ENCODE measurements at places on chromosomes 13 and 19. TPM values are rescaled to one million over a fixed set of nuclear protein-coding genes. Genes with fewer than 3 reads are reported as not detected.
A peak's percentile ranks its signal among the peaks of the same experiment; 100 is the strongest.

The ZNF83 gene
- total RNA-seq = 57.8 TPM

The DZIP1 gene
- total RNA-seq = 0.15 TPM

The MCEMP1 gene
- not detected for total RNA-seq

The ADM5 gene
- total RNA-seq = 4.9 TPM

- peaks cover 34% of the 10 kb centered on the region for H3K4me1 ChIP-seq
- H3K27me3 ChIP-seq = no peaks in the 10 kb centered on the region
- H3K27ac ChIP-seq = peak overlapping the region; percentile 97
- DNase-seq = peak; percentile 55
- H3K4me3 ChIP-seq = peak overlapping the region; percentile 95
These were observed 536 bp downstream of the FAM32A start for GRCh38 chr19:16185768-16186123.

The KLK6 gene
- total RNA-seq = not detected

DNA sequence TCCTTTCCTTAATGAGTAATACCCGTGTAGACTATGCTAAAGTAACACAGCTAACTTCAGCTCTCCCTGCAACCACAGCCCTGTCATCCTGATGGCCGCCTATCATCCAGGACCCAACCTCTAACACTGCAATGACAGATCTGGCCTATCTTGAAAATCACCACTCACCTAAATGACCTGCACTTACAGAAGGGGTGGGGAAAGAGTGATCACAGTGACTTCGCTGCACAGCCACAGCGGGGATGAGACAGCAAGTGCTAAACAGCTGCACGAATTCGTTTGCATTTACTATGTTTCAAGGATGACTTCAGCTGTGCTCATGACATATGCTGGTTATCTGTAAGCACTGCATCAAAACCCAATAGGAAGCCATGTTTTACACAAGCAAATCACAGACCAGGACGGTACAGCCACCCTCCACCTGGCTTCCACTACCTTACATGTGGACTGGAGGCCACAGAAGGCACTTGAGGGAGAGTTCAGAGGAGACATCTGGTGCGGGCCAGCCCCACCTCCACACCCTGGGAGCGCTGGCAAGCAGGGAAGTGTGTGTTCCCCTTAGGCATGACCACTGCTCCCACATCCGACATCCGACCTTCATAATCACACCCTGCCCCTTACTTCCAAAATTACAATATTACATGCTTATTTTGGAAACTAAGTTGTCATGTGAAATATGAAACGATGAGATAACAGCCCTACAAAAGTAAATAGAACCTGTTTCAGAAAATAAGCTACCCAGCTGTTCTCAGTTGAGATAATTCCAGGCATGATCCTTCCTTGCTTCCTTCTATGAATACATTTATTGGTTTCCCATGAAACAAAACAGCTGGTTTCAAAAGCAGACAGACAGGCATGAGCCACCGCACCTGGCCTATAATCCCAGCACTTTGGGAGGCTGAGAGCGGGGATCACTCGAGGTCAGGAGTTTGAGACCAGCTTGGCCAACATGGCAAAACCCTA lies 95.7 kb downstream of the STK24 start:
- H3K4me1 ChIP-seq = peaks cover 87% of the 10 kb centered on the region
- H3K4me3 ChIP-seq = no peak overlapping the region
- H3K27me3 ChIP-seq = no peaks in the 10 kb centered on the region
- DNase-seq = no peak

The FCGBP gene
- total RNA-seq = 7.1 TPM

DNA sequence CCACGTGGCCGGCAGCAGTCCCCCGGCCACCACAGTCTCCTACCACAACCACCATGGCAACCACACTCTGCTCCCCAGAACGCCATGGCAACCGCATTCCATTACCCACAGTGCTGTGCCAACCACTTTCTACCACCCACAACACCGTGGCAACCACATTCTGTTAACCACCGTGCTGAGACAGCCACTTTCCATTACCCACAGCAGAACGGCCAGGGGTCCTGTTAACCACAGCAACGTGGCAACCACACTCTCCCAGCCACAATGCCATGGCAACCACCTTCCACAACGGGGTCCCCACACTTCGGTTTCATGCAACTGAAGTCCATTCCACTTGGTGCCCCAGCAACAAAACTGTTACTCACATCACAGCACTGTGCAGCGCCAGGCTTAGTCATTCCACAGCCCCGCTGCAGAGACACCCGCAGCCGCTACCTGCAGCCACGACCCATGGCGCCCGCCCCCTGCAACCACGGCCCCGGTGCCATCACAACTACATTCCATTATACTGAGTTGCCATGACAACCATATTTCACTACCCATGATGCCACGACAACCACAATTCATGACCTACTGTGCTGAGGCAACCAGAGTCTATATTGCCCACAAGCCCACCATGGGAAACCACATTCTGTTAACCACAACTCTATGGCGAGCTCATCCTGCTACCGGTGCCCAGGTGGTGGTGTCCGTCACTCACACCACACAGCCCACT lies 10.0 kb downstream of the DPF1 start:
- peak overlapping the region; percentile 76 for H3K27ac ChIP-seq
- H3K4me1 ChIP-seq = peaks cover 23% of the 10 kb centered on the region
- peaks cover 46% of the 10 kb centered on the region for H3K27me3 ChIP-seq

The FAM83E gene
- 2.5 TPM for total RNA-seq

The F7 gene
- not detected for total RNA-seq

The LGALS4 gene
- 2.1 TPM for total RNA-seq

DNA sequence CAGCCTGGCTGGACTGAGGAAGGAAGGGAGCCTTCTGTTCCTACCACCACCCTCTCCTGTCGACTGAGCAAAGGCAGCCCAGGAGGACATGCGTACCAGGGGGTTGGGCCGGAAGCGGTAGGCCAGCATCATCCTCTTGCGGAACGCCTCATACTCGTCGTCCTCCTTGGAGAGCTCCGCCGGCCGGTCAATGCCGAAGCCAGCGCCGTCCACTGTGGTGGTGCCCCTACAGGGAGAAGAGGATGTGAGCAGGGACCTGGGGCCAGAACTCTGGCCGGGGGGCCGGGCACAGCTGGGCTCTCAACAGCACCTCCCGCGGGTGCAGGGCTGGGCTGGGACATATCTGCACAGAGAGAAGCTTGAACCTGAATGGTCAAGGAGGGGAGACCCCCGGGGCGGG lies 3.8 kb upstream of the TM6SF2 start:
- peaks cover 10% of the 10 kb centered on the region for H3K36me3 ChIP-seq
- H3K4me1 ChIP-seq = peaks cover 3% of the 10 kb centered on the region
- H3K4me3 ChIP-seq = no peak overlapping the region

DNA sequence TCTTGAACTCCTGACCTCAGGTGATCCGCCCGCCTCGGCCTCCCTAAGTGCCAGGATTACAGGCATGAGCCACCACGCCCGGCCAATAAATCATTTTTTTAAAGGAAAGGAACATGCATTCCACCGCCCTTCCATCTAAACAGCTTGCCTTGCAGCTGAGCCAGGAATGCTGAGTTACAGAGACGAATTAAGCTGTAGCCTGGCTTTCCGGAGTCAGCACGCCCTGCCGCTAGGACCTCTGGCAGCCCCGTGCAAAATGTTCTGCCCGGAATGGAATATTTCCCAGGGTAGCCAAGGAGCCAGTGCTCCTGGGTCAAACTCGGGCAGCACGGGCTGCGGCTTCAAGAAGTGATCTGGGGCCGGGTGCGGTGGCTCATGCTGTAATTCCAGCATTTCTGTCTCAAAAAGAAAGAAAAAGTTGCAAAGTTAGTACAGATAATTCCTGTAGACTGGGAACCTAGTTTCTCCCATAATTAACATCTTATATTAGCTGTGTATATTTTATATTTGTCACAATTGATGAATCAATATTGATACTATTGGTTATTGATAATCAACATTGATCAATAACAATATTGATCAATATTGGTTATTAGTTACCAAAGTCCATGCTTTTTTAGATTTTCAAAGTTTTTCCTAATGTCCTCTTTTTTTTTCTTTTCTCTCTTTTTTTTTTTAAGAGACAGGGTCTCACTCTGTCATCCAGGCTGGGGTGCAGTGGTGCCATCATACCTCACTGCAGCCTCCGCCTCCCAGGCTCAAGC lies 19.2 kb downstream of the ATCAY start:
- no peak overlapping the region for H3K4me3 ChIP-seq
- no peak for DNase-seq
- no peaks in the 10 kb centered on the region for H3K36me3 ChIP-seq
- H3K27me3 ChIP-seq = peaks cover 2% of the 10 kb centered on the region
- no peak overlapping the region for H3K27ac ChIP-seq

DNA sequence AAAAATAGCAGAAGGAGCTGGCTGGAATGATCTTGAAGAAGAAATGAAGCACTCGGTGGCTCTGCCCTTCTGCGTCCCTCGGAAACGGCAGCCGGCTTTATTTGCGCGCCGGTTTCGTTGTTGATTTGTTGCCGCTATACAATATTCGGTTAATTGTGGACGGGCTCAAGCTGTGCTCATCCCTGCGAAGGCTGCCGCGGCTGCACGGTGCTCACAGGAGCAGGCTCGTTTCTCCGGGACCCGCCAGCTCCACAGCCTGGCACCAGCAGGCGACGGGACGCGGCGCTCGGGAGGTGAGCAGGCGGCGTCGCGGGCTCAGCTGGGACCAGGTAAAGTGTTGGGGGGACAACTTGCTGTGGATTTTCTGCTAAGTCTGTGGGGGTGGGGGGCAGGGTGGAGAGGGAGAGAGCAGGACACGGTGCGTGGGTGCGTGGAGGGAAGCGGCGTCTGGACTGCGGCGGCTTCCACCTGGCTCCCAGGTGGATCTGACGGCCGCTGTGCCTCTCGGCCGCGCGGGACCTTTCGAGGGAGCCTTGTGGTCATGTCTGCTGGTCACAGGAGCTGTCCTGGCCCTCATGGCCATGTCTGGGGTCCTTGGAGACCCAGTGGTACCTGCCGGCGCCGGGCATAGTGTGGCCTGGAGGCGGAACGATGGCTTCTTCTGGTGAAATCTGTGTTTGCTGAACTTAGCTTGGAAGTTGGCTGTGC lies 90.9 kb downstream of the TEX29 start:
- H3K27me3 ChIP-seq = peaks cover 28% of the 10 kb centered on the region
- no peaks in the 10 kb centered on the region for H3K36me3 ChIP-seq
- no peak overlapping the region for H3K4me3 ChIP-seq
- no peaks in the 10 kb centered on the region for H3K4me1 ChIP-seq
- no peak for DNase-seq

DNA sequence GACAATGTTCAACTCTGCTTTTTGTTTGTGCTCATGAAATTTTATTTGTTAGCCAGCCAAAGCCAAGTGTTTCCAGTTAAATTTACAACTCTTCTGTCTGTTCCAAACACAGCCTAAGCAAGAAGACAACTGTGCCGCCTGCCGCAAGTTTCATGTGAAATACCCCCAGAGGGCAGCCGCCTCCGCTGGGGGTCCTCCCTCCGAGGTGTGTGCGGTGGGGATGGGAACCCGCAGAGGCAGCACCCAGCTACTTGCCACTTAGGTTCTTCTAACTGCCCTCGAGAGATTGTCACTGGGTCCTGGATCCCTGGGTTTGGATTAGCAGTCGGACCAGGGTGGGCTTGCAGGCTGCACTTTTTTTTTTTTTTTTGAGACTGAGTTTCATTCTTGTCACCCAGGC lies 28.5 kb downstream of the ATP11A start:
- DNase-seq = no peak
- H3K36me3 ChIP-seq = no peaks in the 10 kb centered on the region
- no peak overlapping the region for H3K4me3 ChIP-seq
- peaks cover 12% of the 10 kb centered on the region for H3K4me1 ChIP-seq
- H3K27ac ChIP-seq = no peak overlapping the region
- H3K27me3 ChIP-seq = no peaks in the 10 kb centered on the region

The SULT2A1 gene
- total RNA-seq = not detected

DNA sequence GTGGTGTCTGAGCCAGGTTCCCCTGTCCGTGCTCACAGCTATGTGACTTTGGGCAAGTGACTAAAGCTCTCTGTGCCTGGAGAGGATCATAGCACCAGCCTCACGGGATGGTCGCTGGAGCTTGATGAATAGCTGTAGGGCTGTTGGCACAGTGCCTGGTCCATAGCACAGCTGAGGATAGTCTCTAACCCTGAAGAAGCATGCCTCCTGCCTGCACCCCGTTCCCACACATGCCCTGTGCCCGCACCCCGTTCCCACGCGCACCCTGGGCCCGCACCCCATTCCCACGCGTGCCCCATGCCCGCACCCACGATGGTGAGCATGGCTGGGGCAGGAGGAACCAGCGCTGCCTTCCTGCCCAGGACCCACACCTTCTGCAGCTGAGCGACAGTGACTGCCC lies 63.7 kb upstream of the F7 start:
- DNase-seq = no peak
- no peak overlapping the region for H3K27ac ChIP-seq
- no peaks in the 10 kb centered on the region for H3K4me1 ChIP-seq
- no peaks in the 10 kb centered on the region for H3K36me3 ChIP-seq

- peaks cover 59% of the 10 kb centered on the region for H3K4me1 ChIP-seq
- no peak overlapping the region for H3K27ac ChIP-seq
- H3K36me3 ChIP-seq = peaks cover 37% of the 10 kb centered on the region
- no peak for DNase-seq
- peak overlapping the region; percentile 74 for H3K4me3 ChIP-seq
- H3K27me3 ChIP-seq = peaks cover 2% of the 10 kb centered on the region
These were observed 1.7 kb downstream of the MIER2 start for GRCh38 chr19:342801-343421.

DNA sequence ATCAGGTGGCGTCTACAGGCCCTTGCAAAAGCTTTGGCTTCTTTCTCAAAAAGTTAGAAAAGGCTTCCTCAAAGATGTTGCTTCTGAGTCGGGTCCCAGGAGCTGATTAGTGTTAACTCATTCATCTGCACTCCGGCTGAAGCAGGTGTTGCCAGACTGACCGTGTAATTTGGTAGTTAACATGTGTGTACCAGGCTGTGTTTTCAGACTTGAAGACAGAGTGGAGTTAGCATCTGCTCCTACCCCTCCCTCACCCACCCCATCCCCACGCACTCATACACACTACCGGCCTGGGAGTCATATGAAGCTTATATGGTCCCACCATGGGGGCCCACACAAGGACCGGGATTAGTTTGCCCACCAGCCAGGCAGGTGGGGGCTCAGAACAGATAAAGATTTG lies 111.5 kb downstream of the DNAJC15 start:
- H3K36me3 ChIP-seq = no peaks in the 10 kb centered on the region
- H3K4me3 ChIP-seq = no peak overlapping the region
- no peak overlapping the region for H3K27ac ChIP-seq
- no peak for DNase-seq
- peaks cover 5% of the 10 kb centered on the region for H3K27me3 ChIP-seq

Measured in activated CD4-positive, alpha-beta T cell treated with anti-CD3 and anti-CD28 coated beads, Interleukin-2, amount 10 ng/mL, durations not matched to agents 7 days and 5 days (primary cell).